ENCODE measurements at places on chromosomes 3 and 15. TPM values are rescaled to one million over a fixed set of nuclear protein-coding genes. Genes with fewer than 3 reads are reported as not detected.

DNA sequence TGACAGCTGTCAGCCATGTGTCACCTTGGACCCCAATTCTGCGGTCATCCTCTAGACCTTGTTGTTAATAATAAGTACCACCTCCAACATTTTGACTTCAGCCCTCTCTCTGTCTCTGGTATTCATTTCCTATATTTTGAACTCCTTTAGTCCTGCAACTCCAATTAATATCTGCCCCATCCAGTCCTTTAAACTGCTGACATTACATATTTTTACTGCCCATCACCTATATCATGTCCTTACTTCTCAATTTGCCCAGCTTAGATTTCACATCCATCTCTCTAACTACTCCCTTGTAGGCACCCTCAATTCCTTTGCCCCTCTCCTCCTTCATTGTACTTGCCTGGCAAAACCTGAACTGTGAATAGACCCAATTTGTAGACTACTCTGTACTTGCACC lies 73.5 kb downstream of the SCN10A start:
- no peak for DNase-seq

DNA sequence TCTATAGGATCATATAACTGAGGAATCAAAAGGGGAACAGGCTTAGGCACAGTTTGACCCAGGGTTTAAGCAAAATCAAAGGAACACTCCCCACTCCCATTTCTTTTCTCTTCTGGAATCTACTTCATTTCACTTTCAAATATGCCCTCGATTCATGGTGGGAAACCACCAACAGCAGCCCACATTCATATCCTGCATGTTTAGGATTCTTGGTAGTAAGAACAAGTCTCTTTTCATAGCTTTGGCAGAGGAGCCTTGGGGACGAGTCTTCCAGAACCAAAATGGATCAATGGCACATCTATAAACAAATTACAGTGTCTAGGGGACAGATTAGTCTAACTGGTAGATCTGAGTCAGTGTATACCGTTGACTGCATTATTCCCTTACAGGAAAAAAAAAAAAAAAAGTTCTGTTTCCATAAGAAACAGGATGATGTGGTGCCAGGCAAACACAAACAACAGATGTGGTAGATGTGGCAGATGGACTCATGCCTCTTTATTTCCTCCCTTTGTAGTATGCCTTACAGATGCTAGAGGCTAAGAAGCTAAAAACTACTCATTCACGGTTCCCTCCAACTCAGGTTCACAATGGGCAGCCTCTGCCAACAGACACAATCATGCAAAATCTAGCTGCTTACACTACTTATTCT lies 578.3 kb upstream of the ADAMTS9 start:
- no peak for DNase-seq

DNA sequence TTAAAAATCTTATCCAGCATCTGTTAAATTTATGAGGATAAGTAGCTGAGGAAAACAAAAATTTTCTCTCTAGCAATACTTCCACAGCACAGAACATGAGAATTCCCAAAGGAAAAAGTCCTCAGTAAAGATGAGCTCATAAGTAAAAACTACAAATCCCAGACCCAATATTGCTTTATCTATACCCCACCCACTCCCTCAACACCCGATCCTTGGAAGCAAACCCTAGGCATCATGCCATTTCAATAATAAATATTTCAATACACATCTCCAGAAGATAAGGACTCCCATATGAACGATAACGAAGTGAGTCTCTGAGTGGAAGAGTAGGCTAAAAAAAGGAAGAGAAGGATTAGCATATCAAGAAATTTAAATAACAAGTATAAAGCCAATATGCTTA lies 8.3 kb upstream of the PRR20G start:
- DNase-seq = no peak

GRCh38 chr15:26882112-26882511 lies 15.2 kb downstream of the GABRA5 start:
- no peak for DNase-seq

The IL20RB gene
- 4.3 TPM for total RNA-seq

Measured in ureter (tissue), 1 donor.